ENCODE measurements at places on chromosomes 13 and 19.

DNA sequence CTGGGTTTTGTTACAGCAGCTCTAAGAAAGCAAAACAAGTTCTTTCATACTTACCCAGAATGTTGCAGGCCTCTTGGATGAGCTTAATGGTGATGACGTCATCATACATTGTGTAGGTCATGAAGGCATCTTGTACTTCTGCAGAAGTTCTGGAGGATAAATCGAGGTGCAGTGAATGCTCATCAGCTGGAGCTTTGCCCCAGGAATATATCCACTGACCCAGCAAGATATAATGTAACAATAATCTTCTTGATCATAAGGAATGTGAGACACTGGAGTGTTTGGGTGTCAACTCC, 63.0 kb downstream of the C13orf42 start:
- DNase-seq = no peak

DNA sequence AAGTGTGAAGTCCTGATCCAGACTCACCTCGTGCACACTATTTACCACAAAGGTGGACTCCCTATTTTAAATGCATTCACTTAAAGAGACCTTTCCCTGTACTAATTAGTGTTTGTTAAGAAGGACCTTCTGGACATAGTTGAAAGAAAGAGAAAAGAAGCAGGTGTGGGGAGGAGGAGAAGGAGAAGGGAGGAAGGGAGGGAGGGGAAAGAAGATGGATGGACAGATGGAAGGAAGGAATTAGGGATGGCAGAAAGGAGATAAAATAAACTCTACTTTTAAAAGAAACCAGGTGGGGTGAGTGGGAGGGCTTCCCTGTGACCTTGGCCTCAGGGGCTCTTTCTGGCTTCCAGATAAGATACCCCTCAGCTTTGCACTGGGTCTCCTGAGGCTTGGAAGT, 21.4 kb downstream of the ZNF175 start:
- DNase-seq = no peak

GRCh38 chr13:85896516-85897450, 97.6 kb upstream of the SLITRK6 start:
- no peak for DNase-seq

DNA sequence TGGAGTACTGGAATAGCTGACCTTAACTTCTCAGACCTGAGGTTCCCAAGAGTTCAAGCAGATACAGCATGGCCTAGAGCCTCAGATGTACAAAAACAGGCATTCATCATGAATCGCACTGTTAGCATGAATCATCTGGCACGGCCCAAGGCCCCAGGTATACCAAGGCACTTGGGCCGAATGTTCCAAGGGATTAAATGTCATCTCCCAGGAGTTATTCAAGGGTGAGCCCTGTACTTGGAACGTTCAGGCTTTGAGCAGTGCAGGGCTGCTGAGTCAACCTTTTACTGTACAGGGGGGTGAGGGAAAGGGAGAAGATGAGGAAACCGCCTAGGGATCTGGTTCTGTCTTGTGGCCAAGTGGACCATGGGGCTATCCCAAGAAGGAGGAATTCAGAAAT, 6.3 kb downstream of the KLK3 start:
- no peak for DNase-seq

DNA sequence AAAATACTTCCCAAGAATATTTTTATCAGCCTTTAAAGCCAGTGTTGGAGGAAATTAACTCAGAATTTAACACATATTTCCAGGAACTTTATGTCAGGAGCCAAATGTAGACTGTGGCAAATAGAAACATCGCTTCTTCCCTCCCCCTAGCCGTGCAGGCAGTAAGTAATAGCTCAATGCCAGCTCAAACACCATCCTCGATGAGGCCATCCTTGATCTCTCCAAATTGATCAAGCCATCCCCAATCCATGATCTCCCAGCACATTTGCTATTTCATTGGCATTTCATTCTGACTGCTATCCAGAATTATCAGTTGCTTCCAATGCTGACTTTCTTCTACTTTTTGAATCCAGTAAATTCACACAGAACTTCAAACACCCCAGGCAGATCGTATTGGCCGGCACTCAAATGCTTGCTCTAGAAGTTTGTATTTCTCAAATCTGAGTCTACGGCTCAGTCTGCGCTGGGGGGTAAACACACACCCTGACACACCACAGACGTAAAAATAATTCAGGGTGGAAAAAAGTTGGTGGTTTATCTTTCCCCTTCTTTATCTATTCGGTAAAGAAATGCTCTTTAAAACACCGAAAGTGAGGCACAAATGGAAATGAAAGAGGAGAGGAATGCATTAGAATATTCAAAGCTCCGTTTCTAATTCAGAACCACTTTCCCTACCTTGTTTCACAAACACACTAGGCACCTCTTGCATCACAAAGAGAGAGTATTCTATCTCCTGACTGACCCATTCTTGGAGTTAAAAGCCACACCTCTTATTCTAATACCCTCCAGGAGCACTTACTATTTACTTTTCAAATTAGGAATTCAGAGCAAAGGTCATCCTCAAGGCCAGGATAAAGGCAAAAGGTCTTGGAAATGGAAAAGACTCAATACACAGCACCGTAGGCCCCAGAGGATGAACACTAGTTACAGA, 991 bp downstream of the OBI1 start:
- peak; percentile 94 for DNase-seq

DNA sequence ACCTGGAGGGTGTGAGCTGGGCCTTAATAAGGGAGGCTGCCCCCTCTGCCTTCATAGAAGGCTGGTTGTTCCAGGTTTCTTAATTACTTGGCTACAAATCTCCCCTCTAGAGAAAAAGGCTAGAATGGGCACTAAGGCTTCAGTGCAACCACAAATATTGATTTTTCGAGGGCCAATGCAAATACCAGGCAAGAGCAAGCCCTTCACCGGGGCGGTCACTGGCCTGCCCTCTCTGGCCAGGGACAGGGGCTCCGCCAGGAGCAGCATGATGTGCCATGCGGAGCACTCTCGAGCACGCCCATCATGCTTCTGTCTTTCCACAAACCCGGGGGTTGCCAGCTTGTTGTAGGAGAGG, 127.8 kb upstream of the SPACA7 start:
- no peak for DNase-seq

DNA sequence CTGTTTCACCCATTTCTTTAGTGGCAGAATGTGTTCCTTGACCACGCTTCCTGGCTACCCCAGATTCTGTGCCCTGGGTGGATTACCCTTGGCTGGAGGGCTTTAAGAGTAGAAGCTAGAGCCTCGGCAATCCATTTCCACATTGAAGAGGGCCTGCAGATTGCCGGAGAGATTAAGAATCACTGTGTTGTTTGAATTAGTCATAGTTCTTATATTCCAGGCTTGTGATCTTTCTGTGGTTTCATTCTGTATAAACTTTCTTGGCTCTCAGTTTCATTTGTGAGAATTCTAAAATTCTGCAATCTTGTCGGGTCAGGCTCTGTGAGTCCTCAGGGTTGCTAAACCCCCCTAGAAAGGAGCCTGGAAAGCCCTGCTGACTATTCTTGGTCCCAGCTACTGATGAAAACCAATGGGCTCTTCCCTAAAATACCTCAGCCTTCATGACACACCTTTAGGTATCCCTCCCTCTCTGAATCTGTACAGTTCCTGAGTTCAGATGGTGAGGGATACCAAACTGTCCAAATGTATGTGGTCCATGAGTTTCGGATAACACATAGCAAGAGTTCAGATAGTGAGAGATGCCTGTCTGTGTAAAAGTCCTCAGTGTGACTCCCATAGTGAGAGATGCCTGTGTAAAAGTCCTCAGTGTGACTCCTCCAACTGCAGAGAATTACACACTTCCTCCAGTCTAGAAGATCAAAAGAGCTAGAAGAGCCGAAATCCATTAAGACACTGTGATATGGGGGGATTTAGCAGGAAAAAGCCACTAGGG, 4.3 kb downstream of the PHF11 start:
- no peak for DNase-seq

DNA sequence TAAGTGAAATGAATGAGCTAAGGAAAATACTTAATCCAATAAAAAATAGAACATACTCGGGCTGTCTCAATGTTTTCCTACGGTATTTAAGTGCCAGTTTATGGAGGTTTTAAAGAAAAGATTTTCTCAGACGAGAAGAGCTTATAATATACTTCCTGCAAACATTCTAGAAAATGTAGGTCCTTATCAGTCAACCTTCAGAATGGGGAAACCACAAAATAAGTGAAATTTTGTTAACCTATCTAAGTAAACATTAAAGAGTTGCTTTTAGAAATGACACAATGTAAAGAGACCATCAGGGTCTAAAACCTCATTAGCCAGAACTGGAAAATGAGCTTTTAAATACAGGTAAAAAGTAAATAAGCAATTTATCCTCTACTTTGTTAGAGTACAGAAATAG, 12.1 kb downstream of the MIR17HG start:
- no peak for DNase-seq

DNA sequence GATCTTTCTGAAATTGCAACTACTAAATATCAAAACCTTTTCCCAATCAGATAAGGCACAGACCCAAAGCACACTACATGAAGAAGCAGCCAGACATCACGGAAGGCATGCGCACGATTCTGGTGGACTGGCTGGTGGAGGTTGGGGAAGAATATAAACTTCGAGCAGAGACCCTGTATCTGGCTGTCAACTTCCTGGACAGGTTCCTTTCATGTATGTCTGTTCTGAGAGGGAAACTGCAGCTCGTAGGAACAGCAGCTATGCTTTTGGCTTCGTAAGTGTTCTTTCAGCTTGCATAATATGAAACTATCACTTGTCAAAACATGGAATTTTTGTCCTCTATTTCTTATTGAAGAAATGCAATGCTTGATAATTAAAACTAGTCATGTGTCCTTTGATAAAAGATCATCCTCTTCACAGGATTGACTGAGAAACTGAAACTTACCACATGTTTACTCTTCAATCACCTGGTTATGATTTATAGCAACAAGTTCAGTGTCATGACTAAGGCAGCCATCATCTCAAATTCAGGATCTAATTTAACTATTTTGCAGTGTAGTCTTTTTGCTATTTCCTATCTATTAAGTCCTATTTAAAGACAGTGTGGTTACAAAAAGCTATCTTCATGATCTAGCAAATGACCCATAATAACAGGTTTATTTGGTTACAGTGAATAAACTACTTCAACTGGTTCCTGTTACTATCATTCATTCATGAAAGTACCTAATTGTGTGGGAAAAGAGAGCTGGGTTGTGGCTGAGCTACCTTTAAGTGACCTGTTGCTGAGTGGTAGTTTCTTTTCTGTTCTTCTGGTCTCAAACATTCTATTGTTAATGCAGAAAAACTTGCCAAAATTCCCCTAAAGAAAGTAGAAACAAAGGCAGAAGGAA, 6.5 kb downstream of the CCNA1 start:
- DNase-seq = no peak

- no peak for DNase-seq
These were observed 147.3 kb downstream of the UFM1 start for GRCh38 chr13:38496917-38497316.

DNA sequence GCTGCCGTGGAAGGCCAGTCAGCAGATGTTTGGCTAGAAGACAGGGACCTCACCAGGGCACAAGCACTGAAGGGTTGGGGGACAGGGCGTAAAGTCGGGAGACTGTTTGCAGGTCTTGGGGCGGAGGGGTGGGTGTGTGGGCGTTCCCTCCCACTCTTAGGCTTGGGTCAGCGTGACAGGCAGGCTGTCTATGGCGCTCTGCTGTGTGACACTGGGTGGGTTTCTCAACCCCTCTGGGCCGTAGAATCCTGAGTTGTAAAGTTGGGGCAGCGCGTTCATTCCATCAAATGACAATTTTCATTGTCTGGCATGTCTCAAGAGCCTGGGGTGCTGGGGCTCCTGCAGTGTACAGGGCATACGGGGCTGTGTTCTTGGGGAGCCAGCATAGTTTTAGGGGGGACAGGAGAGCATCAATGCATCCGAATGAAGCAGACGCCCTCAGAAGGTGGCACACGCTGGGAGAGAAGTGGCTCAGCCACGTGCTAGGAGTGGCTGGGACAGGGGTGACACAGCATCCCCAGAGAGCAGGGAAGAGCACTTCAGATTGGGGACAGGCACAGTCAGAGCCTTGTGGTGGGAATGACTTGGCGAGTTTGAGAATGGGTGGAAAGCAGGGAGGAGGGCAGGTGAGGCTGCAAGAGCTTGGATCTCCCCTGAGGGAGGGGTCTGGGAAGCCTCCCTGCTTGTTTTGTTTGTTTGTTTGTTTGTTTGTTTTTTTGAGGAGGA, 4.4 kb downstream of the CRTC1 start:
- DNase-seq = no peak

GRCh38 chr19:13554506-13555240, 48.4 kb upstream of the CACNA1A start:
- no peak for DNase-seq

DNA sequence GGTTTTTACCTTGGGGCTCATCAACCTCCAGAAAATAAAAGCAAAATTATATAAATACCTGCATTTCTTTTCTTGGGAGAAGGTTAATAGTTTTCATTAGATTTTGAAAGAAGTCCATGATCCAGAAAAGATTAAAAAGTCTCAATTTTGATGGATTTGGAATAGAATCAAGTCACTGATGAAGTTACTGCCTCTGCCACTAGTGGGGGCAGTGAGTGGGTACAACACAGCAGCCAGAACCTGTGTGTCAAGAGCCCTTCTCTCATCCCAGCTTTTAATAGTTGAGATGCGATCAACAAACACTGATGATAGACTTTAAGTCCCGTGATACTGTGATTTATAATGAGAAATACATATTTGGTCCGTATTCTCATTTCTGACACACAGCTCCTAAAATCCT, 686.7 kb downstream of the DIAPH3 start:
- DNase-seq = no peak

- DNase-seq = no peak
These were observed 71.0 kb downstream of the ERICH6B start for GRCh38 chr13:45544520-45544919.

GRCh38 chr13:67964986-67965385, 734.9 kb upstream of the PCDH9 start:
- no peak for DNase-seq

DNA sequence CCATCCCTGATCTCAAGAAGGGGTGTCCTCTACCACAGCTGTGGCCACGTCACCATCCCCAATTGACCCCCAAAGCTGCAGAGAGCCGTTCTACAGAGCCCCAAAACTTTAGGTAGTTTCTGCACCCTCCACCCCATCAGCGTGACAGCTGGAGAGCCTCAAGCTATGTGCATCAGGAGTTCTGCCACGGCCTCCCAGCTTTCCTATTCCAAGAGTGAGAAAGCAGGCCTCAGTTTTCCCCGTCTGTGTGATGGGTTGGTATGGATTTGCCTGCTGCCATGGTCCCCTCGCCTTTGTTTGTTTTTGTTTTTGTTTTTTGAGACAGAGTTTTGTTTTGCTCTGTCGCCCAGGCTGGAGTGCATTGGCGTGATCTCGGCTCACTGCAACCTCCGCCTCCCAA, 1.5 kb downstream of the BCL3 start:
- DNase-seq = no peak

Data from NCI-H526 (cell line).